Activated T-helper 2 cell treated with anti-CD3 and anti-CD28 coated beads, Interferon-gamma antibody, Interleukin-2, Interleukin-4, amounts not matched to agents 10 μg/mL and 5 μg/mL and 100 μg/mL, durations not matched to agents 14 hours and 24 hours and 36 hours (primary cell): ENCODE measurements at places on chromosomes 16 and 17. TPM values are rescaled to one million over a fixed set of nuclear protein-coding genes. Genes with fewer than 3 reads are reported as not detected.

GRCh38 chr16:87052506-87052905, 264.7 kb downstream of the C16orf95 start:
- H3K36me3 ChIP-seq: no peaks in the 10 kb centered on the region
- H3K27ac ChIP-seq: no peak overlapping the region
- H3K4me3 ChIP-seq: no peak overlapping the region

DNA sequence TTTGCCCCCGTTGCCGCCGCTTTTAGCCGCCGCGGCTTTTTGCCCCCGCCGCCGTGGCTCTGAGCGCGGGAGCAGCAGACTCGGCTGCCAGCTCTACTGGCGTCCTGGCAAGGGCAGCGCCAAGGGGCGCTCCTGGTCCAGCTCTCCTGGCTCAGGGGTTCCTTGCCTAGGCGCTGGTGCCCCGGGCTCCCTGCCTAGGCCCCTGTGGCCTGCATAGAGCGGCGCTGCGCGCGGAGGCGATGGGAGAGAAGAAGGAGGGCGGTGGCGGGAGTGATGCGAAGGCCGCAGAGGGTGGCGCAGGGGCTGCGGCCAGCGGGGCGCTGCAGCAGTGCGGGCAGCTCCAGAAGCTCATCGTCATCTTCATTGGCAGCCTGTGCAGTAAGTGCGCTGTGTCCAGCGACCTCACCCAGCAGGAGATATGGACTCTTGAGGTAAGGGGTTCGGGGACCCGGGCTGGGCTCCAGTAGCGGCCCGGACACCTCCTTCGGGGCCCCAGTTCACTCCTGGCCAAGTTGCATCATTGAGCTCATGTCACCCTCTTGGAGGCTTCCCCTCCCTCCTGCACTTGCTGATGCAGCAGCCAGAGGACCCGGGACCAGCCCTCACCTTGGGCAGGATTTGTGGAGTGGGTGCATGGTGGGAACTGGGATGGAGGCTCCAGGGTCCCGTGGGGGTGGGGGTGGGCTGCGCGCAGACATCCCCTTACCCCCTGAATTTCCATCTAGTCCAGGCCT, 1344.4 kb downstream of the TP53TG3F start:
- no peaks in the 10 kb centered on the region for H3K27me3 ChIP-seq
- DNase-seq: no peak
- no peak overlapping the region for H3K27ac ChIP-seq
- no peaks in the 10 kb centered on the region for H3K36me3 ChIP-seq
- no peak overlapping the region for H3K4me3 ChIP-seq

GRCh38 chr16:28616636-28617035, 6.8 kb upstream of the SULT1A1 start:
- peaks cover 4% of the 10 kb centered on the region for H3K4me1 ChIP-seq
- no peak overlapping the region for H3K27ac ChIP-seq
- H3K4me3 ChIP-seq: no peak overlapping the region
- H3K36me3 ChIP-seq: peaks cover 10% of the 10 kb centered on the region
- DNase-seq: no peak

GRCh38 chr17:19708431-19709175, 7.8 kb downstream of the SLC47A2 start:
- no peak overlapping the region for H3K4me3 ChIP-seq
- no peak for DNase-seq
- H3K27ac ChIP-seq: no peak overlapping the region
- no peaks in the 10 kb centered on the region for H3K4me1 ChIP-seq

GRCh38 chr16:84730406-84731106, 30.8 kb downstream of the USP10 start:
- peak overlapping the region; percentile 29 for H3K27ac ChIP-seq
- H3K4me3 ChIP-seq: no peak overlapping the region
- H3K36me3 ChIP-seq: peaks cover 27% of the 10 kb centered on the region
- H3K27me3 ChIP-seq: no peaks in the 10 kb centered on the region
- peak; percentile 7 for DNase-seq

The ZNF18 gene
- 6.1 and 6.8 TPM in 2 replicates for total RNA-seq

The ATF7IP2 gene
- total RNA-seq: 22.9 and 28.1 TPM in 2 replicates

The METTL23 gene
- total RNA-seq: 32.1 and 33.2 TPM in 2 replicates

- no peaks in the 10 kb centered on the region for H3K27me3 ChIP-seq
- no peak overlapping the region for H3K27ac ChIP-seq
- H3K4me3 ChIP-seq: no peak overlapping the region
- DNase-seq: peak; percentile 69
Measured at GRCh38 chr16:4288148-4288921, 15.5 kb upstream of the TFAP4 start.

GRCh38 chr16:31477220-31478216, 5.4 kb upstream of the SLC5A2 start:
- H3K4me3 ChIP-seq: peak overlapping the region; percentile 78
- no peak for DNase-seq
- no peaks in the 10 kb centered on the region for H3K36me3 ChIP-seq
- H3K27ac ChIP-seq: no peak overlapping the region

DNA sequence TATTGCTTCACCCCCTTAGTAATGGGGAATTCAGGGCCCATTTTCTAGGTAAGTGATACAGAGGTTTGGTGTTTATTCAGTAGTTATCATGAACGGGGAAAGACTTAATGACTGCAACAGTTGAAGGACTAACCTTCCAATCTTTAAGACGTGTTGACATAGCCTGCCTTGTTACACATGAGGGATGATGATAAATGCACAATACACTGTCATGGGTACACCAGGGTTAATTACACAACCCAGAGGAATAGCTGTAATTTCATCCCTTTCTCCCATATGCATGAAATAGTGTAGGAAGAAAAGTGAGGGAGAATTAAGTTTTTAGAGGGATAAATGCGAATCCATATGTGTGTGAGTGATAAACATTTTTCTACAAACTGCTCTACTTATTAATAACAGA, 10.7 kb downstream of the MYH4 start:
- H3K27ac ChIP-seq: no peak overlapping the region
- no peaks in the 10 kb centered on the region for H3K36me3 ChIP-seq
- no peaks in the 10 kb centered on the region for H3K4me1 ChIP-seq

GRCh38 chr17:31425282-31426040, 34.0 kb downstream of the RAB11FIP4 start:
- no peak overlapping the region for H3K27ac ChIP-seq
- no peaks in the 10 kb centered on the region for H3K4me1 ChIP-seq
- peaks cover 17% of the 10 kb centered on the region for H3K27me3 ChIP-seq
- no peak overlapping the region for H3K4me3 ChIP-seq
- H3K36me3 ChIP-seq: no peaks in the 10 kb centered on the region

DNA sequence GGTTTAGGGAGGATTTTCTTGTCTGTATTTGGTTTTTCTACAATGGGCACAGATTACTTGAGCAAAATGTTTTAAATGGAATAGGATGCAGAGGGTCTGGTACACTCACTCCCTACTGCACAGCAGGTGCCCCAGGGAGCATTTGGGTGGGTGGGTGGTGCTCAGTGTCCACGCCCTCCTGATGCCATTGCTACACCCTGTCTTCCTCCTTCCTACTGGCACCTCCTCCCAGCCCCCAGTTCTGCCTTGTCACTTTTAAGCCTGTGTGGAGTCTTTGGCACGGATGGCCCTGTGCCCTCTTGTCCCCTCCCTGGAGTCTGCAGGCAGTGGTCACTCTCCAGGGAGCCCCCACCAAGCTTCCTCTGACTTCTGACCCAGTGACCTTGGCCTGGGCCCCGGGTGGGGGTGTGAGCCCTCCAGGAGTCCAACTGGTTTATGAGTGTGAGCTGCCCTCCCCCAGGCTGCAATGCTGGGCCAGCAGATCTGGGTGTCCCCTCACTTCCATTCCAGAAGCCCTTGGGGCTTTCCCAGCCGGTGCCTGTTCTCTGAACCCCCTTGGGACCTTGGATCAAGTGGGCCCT, 15.5 kb downstream of the LLGL2 start:
- no peaks in the 10 kb centered on the region for H3K4me1 ChIP-seq
- no peak overlapping the region for H3K27ac ChIP-seq
- no peaks in the 10 kb centered on the region for H3K27me3 ChIP-seq
- DNase-seq: no peak
- H3K4me3 ChIP-seq: no peak overlapping the region

GRCh38 chr16:76276745-76277438, at the start of gene CNTNAP4:
Gene CNTNAP4 (plus strand): TSS chr16:76277401. CDS start chr16:76277663, 262 bp downstream.
- no peaks in the 10 kb centered on the region for H3K27me3 ChIP-seq
- DNase-seq: no peak
- no peaks in the 10 kb centered on the region for H3K4me1 ChIP-seq
- H3K36me3 ChIP-seq: no peaks in the 10 kb centered on the region
- no peak within 1 kb of the TSS for H3K4me3 ChIP-seq

The CYGB gene
- not detected in 2 replicates for total RNA-seq

GRCh38 chr17:40321961-40322357, 13.0 kb downstream of the RARA start:
- peaks cover 69% of the 10 kb centered on the region for H3K4me1 ChIP-seq
- DNase-seq: no peak
- peak overlapping the region; percentile 92 for H3K4me3 ChIP-seq
- H3K27ac ChIP-seq: peak overlapping the region; percentile 99

The TSNAXIP1 gene
- 0.51 and 1.0 TPM in 2 replicates for total RNA-seq

DNA sequence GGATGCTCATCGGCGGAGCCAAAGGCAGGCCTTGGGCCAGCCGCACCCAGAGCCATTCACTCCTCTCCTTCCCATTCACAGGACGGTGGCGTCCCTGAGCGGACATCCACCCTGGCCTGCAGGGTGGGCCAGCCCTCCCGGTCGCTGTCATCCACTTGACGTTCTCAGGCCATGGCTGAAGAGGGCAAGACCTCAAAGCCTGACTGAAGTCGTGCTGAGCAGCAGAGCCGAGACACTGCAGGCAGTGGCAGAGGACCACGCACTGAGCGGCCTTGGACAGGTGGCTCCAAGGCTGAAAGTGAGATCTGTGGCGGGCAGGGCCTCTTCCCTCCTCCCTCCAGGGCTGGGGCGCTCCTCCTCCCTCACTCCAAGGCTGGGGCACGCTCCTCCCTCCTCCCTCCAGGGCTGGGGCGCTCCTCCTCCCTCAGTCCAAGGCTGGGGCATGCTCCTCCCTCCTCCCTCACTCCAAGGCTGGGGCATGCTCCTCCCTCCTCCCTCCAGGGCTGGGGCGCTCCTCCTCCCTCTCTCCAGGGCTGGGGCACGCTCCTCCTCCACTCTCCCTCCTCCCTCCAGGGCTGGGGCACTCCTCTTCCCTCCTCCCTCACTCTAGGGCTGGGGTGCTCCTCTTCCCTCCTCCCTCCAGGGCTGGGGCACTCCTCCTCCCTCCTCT, 24.1 kb downstream of the GNPTG start:
- H3K4me3 ChIP-seq: no peak overlapping the region
- no peaks in the 10 kb centered on the region for H3K27me3 ChIP-seq
- no peak overlapping the region for H3K27ac ChIP-seq
- H3K36me3 ChIP-seq: peaks cover 3% of the 10 kb centered on the region
- no peak for DNase-seq
- peaks cover 12% of the 10 kb centered on the region for H3K4me1 ChIP-seq

- H3K27ac ChIP-seq: no peak overlapping the region
- peaks cover 32% of the 10 kb centered on the region for H3K4me1 ChIP-seq
- no peak overlapping the region for H3K4me3 ChIP-seq
- DNase-seq: no peak
- no peaks in the 10 kb centered on the region for H3K36me3 ChIP-seq
Measured at GRCh38 chr17:73589363-73589980, 54.8 kb downstream of the SDK2 start.

DNA sequence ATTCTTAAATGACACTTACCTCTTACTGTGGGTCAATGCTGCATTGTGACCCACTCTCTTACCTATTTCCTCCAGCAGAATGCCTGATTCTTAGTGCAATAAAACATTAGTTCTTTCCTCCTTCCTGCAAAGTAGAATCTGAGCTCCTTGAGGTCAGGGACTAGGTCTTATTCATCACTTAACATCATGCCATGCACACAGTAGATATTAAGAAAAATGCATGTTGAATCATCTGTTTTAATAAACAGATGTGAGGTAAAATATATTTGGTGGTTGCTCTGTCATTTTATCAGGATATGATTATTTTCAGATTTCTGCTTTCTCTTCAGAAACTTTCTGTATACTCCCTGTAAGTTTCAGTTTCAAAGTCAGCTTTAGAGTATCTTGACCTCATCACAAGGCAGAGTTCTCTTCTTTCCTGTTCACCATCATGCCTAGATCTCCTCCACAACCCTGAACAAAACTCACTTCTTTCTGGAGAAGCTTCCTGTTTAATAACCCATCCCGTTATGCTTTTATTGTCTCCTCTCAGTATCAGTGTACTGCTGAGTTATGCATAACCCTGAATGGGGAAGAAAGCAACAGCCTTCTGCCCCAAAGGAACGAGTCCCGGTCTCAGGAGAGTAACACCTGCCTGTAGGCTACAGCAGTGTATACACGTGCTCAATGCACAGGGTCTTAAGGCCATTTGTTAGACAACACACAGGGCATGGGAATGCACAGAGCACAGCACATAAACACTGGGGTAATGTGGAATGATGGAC, 30.3 kb upstream of the SUPT4H1 start:
- no peaks in the 10 kb centered on the region for H3K27me3 ChIP-seq
- DNase-seq: peak; percentile 22
- H3K4me3 ChIP-seq: peak overlapping the region; percentile 9
- H3K27ac ChIP-seq: peak overlapping the region; percentile 66
- H3K36me3 ChIP-seq: peaks cover 18% of the 10 kb centered on the region

The MMP28 gene
- total RNA-seq: not detected in 2 replicates

- H3K27me3 ChIP-seq: no peaks in the 10 kb centered on the region
- DNase-seq: no peak
- no peak overlapping the region for H3K27ac ChIP-seq
- no peaks in the 10 kb centered on the region for H3K4me1 ChIP-seq
Measured at GRCh38 chr17:52841971-52842370, 683.5 kb upstream of the CA10 start.

DNA sequence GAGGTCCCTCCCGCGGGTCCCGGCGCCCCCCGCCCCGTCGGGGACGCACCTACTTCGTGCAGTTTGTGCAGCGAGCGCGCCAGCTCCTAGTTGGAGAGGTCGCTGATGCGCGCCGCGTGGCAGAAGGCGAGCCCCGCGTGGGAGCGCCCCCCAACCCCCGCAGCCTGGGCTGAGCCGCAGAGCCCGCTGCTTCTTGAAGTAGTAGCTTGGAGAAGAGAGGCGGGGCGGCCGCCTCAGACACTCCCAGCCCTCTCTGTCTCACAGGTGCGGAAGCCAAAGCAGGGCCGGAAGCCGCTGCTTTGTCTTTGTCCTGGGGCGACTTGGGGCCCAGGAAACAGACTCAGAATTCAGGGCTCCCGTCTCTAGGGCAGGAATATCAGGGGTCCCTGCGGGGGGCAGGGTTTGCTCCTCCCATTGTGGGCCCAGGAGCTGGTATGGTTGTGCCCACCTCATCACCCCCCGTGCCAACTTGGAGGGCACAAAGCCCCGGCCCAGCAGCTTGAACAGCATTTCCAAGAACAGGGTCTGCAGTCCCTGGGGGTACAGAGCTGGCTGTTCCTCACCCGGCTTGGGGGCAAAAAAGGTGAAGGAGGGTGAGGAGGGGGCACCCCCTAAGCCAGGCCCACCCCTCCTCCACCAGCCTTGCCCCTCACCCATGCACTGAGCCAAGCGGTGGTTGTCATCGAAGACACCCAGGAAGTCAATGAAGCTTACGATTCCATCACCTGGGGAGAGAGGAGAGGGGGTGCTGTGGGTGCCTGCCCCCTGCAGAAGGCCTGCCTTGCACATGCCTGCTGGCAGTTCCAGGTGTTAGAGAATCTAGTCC, 13.5 kb downstream of the SPATA32 start:
- peak overlapping the region; percentile 79 for H3K27ac ChIP-seq
- peak overlapping the region; percentile 81 for H3K4me3 ChIP-seq
- H3K27me3 ChIP-seq: no peaks in the 10 kb centered on the region
- peak; percentile 76 for DNase-seq
